Mesendoderm (in vitro differentiated cells): ENCODE measurements at places on chromosomes 1 and 21.

GRCh38 chr1:100431954-100432353, 79.6 kb downstream of the CDC14A start:
- DNase-seq = no peak

DNA sequence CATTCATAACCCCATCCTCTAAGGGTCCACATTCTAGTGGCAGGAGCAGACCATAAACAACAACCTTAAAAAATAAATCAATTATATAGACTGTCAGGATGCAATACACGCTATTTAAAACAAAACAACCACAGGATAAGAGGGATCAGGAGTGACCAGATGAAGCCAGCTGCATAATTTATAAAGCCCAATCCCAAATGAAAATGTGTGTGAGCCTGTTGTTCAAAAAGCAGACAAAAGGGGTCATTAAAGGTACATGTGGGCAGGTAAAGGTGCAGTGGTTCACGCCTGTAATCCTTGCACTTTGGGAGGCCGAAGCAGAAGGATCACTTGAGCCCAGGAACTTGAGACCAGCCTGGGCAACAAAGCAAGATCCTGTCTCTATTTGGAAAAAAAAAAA, 10.4 kb upstream of the LDLRAP1 start:
- no peak for DNase-seq

DNA sequence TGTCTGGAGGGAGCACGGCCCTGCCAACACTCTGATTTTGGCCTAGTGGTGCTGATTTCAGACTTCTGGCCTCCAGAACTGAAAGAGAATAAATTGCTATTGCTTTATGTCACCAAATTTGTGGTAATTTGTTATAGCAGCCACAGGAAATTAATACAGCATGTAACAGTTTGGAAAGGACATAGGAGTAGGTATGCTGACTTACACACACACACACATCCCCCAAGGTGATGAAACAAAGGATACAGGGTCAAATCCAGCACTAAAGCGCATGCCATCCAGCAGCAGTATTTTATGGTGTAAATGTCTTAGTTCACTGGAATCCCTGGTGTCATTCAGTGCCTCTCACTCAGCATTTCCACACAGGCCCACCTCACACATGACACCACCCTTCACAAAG, 72.2 kb upstream of the MAN1A2 start:
- DNase-seq = no peak

DNA sequence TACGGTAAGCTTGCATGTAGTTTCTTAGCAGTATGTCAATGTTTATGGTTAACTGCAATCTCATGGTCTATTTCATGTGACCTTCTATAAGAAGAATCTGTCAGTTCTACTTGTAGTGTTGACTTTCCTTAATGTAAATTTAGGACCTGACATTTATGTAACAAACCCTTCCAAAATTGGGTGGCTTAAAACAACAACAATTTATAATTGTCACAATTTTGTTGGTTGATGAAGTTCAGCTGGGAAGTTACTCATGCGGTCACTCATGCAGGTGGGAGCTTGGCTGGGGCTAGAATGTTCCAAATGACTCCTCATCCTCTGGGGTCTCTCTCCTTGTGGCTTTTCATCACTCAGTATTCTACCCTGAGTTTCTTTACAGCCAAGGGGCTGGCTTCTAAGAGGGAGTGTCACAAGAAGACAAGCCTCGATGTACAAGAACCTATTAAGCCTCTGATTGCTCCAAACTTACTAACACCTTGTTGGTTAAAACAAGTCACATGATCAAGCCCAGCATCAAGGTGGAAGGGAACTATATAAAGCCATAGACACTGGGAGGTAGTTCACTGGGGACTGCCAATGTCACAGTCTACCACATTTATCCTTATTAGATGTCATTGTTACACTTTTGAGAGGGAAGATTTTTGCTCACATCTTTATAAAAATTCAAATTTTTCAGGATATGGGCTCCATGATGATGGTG, 23.9 kb downstream of the CCN1 start:
- DNase-seq = no peak

DNA sequence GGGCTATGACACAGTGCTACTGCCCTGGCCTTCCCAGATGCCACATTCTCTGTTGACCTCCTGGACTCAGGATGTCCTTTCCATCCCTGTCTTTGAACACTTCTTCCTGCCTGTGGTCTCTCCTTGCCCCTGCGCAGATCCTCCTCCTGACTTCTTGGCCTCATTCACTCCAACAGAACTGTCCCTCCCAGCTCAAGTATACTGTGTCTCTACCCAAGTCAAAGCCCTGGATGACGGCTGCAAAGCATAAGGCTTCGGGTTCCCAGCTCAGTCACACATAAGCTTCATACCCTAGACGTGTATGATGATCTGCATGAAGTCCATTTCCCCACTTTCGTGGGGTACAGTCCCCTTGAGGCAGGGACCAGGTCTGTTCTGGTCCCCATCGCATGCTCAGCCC, 328.2 kb upstream of the VAMP3 start:
- DNase-seq = no peak

- no peak for DNase-seq
Observed at GRCh38 chr1:212688341-212689047, 11.1 kb downstream of the BATF3 start.

- DNase-seq = peak; percentile 74
Observed at GRCh38 chr1:42379794-42380585, 602 bp upstream of the RIMKLA start.
